ENCODE measurements at places on chromosomes 16 and 17.
A peak's percentile ranks its signal among the peaks of the same experiment; 100 is the strongest.

DNA sequence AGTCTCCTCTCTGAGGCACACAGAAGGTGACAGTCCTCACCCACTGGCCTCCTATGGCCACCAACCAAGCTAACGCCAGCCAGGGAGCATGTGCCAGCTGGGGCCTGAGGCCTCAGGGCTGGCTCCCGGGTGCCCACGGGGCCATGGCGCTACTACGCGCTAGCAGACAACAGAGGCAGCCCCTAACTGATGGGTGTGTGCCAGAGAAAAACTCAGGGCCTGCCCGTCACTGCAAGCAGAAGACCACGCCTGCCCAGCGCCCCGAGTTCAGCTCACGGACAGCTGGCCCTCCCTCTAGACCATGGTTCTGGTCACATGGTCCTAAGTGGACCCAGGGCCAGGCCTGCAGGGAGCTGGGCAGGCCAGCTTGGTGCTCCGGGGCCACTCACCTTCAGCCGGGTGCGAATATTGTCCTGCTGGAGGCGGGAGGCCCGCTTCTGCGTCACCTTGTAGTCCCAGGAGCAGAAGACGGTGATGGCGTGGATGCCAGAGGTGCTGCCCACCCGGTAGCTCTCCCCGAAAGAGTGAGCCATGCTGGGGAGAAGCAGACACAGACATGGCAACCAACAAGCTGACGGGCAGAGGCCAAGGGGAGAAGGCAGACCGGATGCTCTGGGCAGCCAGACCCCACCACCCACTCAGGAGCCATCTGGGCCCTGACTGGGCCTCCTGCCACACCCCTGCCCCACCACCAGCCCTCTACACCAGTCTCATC lies 6.2 kb downstream of the TMC6 start:
- DNase-seq: no peak

- DNase-seq: peak; percentile 60
Measured at GRCh38 chr16:67936124-67936879, at the start of gene PSMB10. PSMB10 (minus strand) TSS chr16:67936850; CDS start chr16:67936749, 101 bp downstream.

DNA sequence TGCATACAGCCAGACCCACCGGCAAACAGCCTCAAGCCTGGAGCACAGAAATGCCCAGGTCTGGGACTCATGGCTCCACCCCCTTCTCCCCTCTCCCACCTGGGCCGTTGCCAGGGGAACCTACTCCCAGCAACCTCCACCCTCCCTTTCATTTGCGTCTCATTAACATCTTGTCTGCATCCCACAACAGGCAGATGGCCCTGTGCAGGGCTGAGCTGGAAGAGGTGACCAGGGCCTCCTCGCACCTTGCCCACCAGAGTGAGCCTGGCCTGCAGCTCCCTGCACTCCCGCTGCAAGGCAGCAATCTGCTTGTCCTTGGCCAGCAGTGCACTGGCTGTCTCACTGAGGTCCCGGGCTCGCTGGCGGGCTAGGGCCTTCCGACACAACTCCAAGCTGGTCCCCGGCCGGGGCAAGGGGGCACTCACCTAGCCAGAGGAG lies 3.3 kb downstream of the TSPOAP1 start:
- DNase-seq: no peak

DNA sequence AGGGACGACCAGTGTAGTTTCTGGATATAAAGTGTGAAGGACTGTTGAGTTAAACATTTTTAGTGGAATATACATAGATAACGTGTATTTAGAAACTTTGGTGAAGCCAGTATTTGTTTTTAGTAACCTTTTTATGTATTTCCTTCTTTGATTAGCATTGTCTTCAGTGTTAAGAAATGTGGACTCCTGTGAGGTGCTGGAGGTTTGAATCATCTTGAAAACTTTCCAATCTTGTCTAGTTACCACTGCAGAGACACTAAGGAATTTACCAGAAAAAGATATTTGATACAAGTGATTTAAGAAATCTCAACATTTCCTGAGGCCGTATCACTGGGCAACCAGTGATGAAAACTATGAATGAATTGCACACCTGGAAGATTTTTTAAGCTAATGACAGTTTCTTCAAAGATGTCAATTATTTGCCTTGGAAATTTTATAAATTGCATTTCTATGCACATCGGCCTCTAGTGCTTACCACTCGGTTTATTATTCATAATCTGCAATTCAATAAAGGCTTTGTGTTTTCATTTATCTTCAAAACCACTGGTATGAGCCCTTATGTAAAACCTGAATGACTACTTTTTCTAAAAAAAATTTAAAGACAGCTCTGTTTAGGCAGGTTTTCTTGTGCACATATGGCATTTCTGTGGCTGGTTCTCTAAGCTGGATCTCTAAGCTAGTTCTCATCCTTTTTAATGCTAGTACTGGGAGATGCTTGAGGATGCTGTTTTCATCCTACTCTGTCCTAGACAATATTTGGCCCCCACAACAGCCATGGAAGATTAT lies 31.4 kb upstream of the ADCY7 start:
- DNase-seq: no peak

- DNase-seq: no peak
Measured at GRCh38 chr16:78900044-78900811, 700.3 kb downstream of the MAF start.

DNA sequence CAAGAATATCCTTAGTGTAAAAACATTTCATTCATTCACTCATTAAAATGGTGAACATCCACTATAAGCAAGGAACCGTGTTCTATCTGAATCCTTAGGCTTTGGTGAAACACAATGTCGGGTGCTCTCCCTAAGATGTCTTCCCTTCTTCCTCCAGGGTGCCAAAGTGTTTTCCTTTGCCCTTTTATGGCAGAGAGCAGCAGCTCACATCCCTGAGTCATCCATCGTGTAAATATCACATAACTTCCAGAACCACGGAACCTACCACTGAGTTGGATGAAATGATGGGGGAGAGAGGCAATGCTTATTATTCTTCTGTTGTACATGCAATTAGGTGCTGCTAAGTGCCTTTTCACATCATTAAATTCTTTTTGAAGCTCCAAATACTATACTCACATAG lies 50.2 kb downstream of the DNAH3 start:
- DNase-seq: peak; percentile 87

GRCh38 chr17:246851-247421 lies 65.5 kb upstream of the DOC2B start:
- DNase-seq: no peak

DNA sequence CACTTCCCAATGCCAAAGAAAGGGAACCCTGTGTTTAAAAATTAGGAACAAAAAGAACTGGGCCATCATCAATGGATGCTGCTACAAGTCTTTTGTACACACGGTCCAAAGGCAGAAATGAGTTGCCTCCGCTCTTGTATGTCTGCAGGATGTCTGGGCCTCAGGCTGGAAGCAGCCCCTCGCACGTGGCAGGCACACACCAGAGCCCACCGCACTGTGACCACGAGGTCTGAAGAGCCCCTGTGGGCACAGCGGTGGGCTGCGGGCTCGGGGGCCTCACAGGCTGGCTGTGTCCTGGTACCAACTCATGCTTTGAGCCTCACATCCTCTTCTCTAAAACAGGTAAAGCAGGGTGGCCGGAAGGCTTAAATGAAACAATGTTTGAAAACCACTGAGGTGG lies 309.3 kb downstream of the C16orf95 start:
- DNase-seq: no peak

DNA sequence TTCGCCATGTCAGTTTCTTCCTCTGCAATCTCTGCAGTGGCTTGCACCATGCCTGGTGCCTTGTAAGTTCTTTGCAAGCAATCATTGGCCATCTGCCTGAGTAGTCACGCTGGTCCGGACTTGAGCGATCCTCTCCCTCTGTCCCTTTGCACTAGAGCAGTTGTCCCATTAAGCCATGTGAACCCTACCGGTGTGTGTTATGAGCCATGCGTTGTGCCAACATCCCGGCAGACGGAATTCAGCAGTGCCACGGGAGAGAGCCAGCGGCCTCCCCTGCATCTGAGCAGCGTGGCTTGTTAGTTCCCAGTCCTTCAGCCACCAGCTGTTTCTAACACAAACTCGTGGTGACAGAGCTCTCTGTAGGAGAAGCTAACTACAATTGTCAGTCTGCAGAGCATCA lies 275.1 kb upstream of the HSBP1 start:
- DNase-seq: no peak

- no peak for DNase-seq
Measured at GRCh38 chr16:1293921-1294656, 15.3 kb upstream of the UBE2I start.

- DNase-seq: no peak
Measured at GRCh38 chr16:72924927-72925630, 122.8 kb downstream of the ZFHX3 start.

DNA sequence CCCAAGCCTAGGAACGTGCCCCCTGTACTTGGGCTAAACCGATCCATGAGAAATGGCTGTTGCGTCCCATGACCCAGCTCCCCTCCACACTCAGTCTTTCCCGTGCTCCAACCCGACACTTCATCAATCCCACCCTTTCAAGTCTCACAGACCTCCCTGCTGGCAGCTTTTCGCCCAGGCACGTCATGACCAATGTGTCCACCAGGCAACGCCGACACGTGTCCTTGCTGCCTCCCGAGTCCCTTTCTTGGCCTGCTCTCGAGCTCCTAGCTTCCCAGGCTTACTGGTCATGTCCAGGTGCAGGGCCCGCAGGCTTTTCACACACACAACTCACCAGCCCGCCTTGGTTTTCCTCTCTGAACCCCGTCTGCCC lies 12.2 kb downstream of the MNT start:
- DNase-seq: no peak

DNA sequence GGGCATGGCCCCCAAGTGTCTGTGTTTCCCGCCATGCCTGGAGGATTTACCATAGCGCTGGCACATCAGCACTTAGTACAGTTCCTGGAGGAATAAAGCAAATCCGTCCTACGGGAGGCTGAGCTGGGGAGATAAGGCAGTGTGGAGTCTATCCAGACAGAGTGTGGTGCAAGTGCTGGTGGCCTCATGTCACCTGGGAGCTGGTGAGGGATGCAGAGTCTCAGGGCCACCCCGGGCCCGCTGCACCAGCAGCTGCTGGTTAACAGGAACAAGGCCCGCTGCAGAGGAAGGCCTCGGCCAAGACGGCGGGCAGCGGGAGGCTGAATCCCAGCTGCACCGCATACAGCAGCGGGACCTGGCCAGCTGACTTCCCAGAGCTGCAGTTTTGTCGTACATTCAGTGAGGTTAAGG lies 57.3 kb upstream of the CDC42EP4 start:
- no peak for DNase-seq

All from HCEC 1CT (cell line).